GM12892 (cell line): ENCODE measurements at places on chromosomes 1 and 21.

DNA sequence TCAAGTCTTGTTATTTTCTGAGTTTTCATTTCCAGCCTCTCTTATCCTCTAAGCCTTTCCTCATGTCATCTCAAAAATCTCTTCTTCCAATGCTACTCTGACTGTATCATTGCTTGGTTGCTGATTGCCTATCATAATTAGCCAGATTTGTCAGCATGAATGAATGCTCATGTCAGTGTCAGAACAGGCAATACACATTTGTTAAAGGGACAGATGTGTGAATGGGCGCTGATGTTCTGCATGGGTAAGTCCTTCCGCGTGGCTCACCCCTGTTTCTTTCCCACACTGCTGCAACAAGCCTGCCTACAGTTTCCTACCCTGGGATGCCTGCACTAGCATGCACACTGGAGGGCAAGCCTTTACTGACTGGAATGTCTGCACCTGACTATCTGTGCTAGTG lies 100.6 kb downstream of the RHOU start:
- no peak for DNase-seq

DNA sequence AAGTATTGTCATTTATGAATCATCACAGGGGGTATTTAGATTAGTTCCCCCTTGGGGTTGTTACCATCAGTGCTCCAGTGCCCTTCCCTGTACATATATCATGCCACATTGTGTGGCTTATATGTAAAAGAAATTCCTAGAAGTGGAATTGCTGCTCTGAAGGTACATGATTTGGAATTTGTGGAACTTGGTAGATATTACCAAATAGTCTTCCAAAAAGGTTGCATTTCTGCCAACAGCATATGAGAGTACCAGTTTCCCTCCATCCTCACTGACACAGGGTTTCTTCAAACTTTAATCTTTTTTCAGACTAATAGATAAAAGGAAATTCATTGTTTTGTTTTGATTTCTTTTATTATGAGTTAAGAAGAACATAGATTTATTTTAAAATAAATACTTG lies 41.3 kb downstream of the AKNAD1 start:
- DNase-seq, result no peak

GRCh38 chr1:248905662-248906008 lies 400 bp upstream of the PGBD2 start:
- DNase-seq, result no peak

GRCh38 chr1:55250399-55251075 lies 35.4 kb upstream of the USP24 start:
- no peak for DNase-seq
